Vagina (tissue), 2 donors: ENCODE measurements at places on chromosomes 12 and 14.

DNA sequence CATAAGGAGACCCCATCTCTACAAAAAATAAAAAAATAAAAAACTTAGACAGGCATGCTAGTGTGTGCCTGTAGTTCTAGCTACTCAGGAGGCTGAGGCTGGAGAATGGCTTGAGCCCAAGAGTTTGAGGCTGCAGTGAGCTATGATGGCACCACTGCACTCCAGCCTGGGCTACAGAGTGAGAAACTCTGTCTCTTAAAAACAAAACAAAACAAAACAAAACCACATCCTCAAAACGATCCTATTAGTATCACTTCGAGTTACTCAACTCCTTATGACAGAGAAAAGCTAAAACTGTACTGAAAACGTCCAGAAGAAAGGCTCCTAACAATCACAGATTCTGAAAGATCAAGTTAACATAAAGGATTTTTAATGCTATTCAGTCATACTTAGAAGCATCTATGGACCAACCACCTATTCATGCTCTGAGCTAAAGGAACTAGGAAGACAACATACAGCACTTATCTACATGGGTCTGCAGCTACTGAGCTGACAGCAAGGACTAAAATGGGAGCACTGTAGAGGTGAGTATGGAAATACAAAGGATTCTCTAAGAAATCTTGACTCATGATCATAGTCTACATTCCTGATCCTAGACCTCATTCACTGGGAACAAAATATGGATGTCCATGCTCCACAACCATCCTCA, 75.3 kb upstream of the DUSP6 start:
- no peak for DNase-seq

DNA sequence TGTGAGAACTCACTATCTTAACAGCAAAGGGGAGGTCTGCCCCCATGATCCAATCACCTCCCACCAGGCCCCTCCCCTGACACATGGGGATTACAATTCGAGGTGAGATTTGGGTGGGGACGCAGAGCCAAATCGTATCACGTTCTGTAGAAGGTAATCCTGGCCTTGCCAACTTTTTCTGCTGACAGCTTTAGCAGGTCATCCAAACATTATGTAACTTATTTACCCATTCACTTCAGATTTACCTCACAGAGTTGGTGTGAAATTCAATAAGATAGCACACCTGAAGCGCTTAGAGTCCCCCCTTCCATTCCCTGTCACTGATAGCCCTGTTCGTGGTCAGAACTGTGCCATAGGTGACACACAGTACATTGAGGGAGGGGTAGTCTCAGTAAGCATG, 219.1 kb downstream of the FBXL14 start:
- no peak for DNase-seq

GRCh38 chr14:52848626-52849025, 57.2 kb upstream of the GNPNAT1 start:
- no peak for DNase-seq

GRCh38 chr14:91059576-91060350, 678 bp downstream of the RPS6KA5 start:
- DNase-seq: no peak

GRCh38 chr14:54893151-54893760, 9.4 kb downstream of the GCH1 start:
- DNase-seq: no peak

- DNase-seq: no peak
Measured at GRCh38 chr12:42810006-42810405, 220.5 kb upstream of the PRICKLE1 start.

DNA sequence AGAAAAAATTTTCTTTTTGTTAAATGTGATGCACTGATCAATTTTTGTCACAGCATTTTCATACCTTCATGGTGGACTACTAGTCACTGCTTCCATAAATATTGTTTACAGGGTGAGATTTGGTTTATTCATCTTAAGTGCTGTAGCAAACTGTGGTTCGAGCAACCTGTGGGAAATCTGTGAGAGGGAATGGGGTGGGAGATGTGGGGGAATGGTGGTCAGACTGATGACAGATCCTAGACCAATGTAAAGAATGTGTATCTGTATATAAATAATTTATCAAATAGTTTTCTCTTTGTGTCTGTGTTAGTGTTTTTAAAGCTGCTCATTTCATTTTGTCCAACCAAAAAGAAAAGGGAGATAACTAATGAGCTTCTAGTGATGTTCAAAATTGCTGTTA, 26.7 kb downstream of the CSRP2 start:
- DNase-seq: no peak

- no peak for DNase-seq
Measured at GRCh38 chr12:107287436-107288413, 194.4 kb upstream of the CRY1 start.

DNA sequence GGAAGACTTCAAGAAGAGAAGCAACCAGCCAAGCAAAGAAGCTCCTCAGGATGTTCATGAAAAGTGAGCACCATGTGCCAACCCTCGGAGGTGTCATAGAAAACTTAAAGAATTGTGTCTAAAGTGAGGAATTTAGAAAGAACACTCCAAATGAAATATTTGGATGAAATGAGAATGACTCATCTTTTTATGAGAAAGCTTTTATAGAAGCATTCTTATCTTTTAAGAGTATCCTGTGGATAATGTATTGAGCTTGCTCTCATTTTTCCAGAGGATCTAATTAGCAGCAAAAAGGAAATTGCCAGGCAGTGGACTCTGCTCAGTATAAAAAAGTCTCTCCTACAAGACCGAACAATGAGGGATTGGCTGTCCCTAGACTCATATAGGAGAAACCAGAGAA, 454.9 kb downstream of the LRIG3 start:
- no peak for DNase-seq

DNA sequence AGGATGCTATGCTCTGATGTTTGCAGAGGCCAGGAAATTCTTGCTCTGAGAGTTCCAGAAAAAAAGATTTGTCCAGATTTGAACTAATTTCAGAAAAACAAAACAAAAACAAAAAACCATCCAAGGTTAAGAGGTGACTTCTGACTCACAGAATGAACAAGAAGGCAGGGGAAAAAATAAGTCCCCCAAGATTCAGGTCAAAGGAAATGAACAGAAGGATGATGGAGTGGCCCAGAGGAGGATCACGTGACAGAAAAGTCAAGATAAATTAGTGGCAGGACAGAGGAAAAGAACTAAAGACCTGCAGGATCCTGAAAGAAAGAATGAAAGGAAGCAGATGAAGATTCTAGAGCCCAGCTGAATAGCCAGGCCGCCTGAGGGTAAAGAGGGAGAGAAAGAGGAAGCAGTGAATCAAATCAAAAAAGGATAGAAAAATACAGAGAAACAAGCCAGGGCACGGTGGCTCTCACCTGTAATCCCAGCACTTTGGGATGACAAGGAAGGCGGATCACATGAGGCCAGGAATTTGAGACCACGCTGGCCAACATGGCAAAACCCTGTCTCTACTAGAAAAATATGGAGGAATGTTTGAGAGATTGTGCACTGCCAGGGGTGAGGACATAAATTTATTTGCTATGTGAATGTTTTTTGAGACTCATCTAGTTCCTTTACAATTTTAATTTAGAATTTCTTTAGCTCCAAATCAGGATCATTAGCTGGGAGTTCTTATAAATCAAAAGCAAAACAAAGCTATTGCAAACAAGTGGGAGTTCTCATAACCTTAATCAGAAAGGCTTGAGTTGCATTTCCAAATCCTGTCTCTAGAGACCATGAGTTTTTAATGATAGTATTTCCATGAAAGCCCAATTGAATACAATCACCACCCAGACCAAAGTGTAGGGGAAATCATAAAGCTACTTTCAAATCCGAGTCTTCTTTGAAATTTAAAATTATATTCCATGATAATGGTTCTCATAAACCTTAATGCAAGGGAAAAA, 217.1 kb upstream of the PLEKHG7 start:
- DNase-seq: no peak

DNA sequence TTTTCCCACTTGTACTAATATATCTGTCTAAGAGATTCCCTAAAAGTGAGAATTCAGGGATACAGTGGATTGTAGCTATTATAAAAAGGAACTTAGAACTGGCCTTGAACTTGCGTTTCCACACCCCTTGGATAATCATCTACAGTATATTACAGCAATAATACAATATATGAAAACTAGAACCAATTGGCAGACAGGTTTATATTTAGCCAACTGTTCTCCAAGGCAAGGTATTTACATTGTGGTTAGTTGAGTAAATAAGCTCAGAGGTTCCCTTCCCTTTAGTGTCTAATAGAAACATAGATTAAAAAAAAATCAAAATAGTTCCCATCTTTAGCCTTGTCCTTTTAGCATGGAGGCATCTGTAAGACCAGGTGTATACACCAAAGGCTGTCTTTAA, 42.1 kb downstream of the LIMA1 start:
- DNase-seq: no peak

DNA sequence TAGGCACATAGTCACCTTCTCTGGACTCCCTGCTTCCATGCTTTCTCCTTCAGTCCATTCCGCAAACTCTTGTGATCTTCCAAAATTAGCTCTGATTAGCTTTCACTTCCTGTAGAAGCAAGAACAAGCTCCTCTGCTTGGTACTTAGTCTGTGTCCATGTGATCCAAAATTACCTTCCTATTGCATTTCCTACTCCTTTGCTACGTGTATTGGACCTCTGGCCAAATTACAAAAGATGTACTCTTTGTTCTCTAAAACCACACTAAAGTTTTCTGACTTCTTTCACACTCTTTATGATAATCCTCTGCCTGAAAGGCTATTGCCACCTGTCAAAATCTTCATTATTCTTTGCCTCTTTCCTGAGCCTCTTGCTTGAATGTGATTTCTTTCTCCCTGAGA, 786 bp upstream of the TSFM start:
- no peak for DNase-seq

GRCh38 chr12:50419112-50419909, 18.6 kb downstream of the LARP4 start:
- no peak for DNase-seq

DNA sequence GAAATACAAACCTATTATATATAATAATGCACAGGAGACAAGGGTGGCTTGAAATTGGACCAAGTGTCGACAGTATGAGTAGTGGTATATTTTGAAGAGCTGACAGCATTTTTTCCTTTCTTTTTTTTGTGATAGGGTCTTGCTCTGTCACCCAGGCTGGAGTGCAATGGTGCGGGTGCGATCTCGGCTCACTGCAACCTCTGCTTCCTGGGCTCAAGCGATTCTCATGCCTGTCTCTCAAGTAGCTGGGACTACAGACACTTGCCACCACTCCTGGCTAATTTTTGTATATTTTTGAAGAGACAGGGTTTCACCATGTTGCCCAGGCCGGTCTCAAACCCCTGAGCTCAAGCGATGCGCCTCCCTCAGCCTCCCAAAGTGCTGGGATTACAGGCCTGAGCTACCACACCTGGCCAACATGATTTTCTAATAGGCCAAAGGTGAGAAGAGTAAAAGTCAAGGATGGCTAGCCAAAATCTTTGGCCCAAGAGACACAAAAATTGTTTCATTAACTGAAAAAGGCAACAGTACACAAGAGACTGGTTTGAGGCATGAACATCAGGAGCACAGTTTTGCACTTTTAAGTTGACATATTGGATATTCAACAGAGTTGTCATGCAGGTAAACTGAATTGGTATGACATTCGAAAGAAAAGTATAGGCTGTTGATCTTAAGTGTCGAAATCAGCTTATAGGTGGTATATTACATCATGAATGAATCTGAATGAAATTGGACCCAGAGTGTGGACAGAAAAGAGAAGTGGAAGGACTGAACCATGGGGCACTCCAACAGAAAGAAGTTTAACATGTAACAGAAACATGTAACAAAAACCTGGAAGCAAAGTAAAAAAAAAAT, 12.5 kb downstream of the HNRNPC start:
- DNase-seq: no peak

DNA sequence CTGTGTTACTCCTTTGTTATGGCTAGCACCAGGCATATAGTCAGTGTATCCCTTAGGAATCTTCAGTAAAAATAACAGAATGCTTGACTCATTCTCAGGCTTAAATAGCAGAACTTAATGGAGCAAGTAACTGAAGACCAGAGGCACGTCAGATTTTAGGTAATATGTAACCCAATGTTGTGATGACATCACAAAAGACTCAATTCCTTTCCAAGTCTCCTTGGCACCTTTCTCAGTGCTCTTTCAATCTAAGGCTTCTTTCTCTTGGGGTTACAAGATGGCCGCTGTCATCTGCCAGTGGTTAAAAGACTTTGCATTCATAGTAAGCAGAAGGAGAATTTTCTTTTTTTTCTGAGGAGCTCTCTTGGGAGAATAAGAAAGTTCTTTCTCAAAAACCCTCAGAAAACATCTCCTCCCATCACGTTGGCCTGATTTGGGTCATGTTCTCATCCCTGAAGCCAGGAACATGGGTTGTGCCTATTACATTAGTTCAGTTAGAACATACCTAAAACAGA, 33.4 kb upstream of the DCN start:
- no peak for DNase-seq

DNA sequence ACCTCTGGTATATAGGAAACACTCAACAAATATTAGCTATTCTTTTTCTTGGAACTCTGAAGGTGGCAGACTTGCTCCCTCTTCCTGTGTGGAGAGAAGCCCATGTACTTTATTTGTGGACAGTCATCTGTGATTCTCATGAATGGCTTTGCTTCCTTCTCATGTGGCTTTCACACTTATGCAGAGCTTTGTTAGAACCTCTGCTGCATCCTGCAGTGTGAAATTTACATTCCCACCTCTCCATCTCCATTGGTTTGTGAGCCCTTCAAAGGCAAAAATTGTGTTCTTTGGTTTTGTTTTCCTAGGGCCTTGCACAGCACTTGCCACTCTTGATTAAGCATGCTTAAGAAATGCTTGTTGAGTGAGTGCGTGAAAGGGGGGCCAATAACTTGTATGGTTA, 51.9 kb downstream of the BICD1 start:
- no peak for DNase-seq

DNA sequence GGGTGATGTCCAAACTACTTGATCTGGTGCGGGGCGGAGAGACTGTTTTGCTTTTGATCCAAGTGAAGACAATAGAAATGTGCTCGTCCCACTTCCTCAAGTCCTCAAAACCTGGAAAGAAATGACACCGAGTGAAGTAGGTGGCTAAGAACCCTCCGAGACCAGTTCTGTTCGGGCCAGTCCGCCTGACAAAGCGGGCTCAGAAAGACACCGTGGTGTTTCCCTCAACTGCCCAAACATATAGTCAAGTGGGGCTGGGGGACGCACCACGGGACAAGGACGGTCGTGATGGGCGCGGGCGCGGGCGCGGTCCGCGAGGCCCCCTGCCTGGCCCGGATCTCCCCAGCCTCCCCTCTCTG, 1.6 kb downstream of the PHLDA1 start:
- no peak for DNase-seq

DNA sequence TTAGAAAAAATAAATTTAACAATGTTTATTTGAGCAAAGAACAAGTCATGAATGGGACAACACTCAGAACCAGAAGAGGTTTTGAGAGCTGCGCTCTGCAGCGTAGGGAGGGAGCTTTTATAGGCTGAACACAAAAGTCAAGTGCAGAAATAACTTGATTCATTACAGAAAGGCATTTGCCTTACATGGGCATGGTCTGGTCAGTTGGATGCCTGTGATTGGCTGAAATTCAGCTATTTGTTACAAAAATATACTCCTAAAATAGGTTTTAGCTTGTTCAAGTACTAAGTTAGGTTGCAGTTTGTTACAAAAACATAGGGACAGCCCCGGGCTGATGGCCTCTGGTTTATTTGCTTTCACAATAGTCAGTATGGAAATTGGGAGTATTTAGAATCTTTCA, 118.0 kb downstream of the NUAK1 start:
- no peak for DNase-seq

- no peak for DNase-seq
Measured at GRCh38 chr14:24329073-24329663, 5.7 kb downstream of the ADCY4 start.

GRCh38 chr14:31745741-31746140, 184.5 kb downstream of the NUBPL start:
- DNase-seq: no peak
